ENCODE measurements at places on chromosomes 2 and 18.

- no peak for DNase-seq
Observed at GRCh38 chr18:22488554-22488953, 70.8 kb upstream of the CTAGE1 start.

DNA sequence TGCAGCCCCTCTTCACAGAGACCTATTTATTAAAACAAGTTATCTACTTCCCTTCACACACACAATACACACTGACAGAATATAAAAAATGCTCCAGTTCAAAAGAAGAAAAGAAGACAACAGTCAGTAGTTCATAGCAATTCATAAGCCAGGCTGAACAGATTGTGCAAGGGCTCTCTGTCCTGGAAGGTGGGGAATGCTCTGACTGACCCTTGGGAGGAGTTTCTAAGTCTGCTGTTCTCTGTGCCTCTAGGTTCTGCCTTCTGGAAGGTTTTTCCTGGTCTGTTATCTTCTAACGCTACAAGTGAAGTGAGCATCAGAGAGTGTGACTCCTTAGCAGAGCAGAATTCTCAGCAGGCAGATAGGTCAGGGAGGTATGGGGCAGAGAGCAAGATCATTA, 35.7 kb downstream of the SP3 start:
- DNase-seq, result no peak

DNA sequence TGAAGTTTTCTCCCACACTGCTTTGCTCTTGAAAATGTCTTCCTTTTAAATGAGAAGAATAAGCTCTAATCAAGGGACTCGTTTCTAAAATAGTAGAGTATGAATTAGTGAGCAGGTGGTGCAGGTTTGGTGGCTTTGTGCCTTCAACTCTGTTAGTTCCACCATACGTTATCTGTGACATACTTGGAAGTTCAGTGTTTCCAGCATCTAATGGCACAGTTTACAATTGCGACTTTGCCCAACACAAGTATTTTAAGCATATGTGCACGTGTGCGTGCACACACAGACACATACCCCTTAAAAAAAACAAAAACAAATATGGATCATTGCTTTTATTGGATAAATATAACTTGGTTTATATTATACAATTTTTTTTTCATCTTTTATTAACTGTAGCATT, 111.8 kb downstream of the RAB3GAP1 start:
- no peak for DNase-seq

DNA sequence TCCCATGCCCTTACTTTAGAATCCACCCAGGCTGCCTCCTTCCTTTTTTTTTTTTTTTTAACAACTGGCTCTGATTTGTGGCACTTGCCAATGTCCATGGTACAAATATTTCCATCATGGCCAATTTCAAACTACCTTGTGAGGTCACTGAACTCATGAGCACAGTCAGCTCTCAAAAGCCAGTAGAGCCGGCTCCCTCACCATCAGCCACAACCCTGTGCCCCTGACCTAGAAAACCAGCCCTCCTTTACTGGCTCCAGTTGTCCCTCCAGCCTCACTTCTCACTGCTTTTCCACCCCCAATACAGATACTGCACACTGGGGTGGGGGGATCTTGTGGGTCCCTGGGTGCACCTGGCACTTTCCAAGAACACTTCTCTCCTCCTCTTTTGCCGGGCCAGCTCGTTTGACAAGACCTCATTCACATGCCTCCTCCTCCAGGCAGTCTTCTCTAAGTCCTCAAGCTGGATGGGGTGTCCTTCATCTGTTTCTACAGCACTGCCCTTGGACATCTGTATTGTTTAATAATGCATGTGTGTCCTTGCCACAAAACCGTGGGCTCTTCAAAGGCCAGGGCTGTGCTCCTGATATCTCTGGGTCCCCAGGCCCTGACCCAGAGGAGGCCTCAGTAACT, 35.5 kb downstream of the SDC1 start:
- no peak for DNase-seq

GRCh38 chr2:33214436-33214835, 262.0 kb upstream of the RASGRP3 start:
- DNase-seq, result no peak

- DNase-seq, result no peak
Observed at GRCh38 chr2:85088921-85089320, 44.3 kb upstream of the TCF7L1 start.

GRCh38 chr2:106078096-106078495, 116.0 kb downstream of the UXS1 start:
- DNase-seq, result no peak

GRCh38 chr2:136325844-136326331, 207.9 kb upstream of the CXCR4 start:
- DNase-seq, result no peak
